ENCODE measurements at places on chromosomes 12 and 14.
A peak's percentile ranks its signal among the peaks of the same experiment; 100 is the strongest.

DNA sequence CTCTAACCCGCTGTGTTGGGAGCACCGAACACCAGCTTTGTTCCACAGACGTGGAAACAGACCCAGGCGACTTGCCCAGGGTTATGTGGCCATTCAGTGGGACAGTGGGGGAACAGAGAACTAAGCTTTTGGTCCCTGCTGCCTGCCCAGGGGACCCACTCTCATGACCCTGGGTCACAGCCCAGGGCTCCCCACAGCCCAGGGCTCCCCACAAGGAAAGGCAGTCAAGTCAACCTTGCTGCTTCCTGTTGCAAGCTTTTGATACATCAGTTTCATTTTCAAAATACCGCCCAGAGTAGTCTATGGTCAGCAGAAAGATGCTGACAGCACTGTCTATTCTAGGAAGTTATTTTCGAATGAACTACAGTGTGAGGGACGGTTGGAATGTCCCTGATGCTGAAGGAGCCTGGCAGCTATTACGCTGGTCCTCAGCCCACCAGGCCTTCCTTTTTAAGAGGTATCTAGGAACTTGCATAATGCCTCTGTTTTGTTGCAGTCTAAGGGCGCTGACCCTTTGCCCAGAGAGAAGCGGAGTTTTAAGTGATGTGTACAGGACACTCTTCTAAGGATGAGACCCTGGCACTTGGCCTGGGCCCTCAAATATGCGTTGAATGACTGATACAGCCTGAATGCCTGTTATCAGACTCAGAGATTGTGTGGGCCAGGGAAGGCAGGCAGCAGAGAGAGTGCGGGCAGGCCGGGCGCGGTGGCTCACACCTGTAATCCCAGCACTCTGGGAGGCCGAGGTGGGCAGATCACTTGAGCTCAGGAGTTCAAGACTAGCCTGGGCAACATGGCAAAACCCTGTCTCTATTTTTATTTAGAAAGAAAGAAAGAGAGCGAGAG is 12.6 kb upstream of the TTC7B start:
- no peak for DNase-seq

GRCh38 chr14:68688872-68689371 is 103.9 kb downstream of the ZFP36L1 start:
- DNase-seq: peak; percentile 86

GRCh38 chr14:36870776-36871175 is 209.1 kb downstream of the PAX9 start:
- DNase-seq: no peak

GRCh38 chr12:3777206-3777809 is 24.4 kb upstream of the CRACR2A start:
- peak; percentile 50 for DNase-seq

GRCh38 chr14:96635850-96636249 is 133.7 kb downstream of the PAPOLA start:
- no peak for DNase-seq

DNA sequence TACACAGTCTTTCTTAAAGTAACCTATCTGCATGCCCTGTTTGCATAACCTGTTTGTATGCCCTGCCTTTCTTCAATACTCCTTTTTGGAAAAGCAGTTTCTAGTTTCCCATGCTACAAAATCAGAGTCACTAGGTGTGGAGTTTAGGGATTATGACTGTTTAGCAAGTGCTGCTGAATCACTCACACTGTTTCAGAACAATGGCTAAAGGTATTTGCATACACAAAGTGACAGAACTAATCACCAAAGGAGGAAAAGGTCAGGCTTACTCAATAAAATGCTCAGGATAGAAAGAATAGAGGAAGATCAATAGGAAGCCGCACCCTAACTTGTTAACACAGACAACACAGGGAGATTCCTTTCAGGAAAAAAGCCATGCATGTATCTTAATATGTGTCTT is 19.4 kb downstream of the EGLN3 start:
- no peak for DNase-seq

DNA sequence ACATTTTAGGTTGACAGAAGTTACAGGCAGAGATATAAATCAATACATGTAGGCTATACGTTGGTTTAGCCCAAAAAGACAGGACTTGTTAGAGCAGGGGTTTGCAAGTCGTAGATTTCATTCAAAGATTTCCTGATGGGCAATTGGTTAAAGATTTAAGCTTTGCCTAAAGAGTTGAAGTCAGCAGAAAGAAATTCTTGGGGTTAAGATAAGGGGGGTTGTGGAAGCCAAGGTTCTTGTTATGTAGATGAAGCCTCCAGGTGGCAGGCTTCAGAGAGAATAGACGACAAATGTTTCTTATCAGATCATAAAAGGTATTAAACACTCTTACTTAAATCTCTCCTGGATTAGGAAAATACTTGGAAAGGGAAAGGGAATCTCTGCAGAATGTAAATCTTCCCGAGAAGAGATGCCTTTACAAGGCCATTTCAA is 510.8 kb downstream of the TMTC2 start:
- DNase-seq: no peak

- peak; percentile 24 for DNase-seq
Measured at GRCh38 chr12:107134558-107134957, 41.2 kb upstream of the CRY1 start.
